ENCODE measurements at places on chromosomes 3 and 15.
A peak's percentile ranks its signal among the peaks of the same experiment; 100 is the strongest.

DNA sequence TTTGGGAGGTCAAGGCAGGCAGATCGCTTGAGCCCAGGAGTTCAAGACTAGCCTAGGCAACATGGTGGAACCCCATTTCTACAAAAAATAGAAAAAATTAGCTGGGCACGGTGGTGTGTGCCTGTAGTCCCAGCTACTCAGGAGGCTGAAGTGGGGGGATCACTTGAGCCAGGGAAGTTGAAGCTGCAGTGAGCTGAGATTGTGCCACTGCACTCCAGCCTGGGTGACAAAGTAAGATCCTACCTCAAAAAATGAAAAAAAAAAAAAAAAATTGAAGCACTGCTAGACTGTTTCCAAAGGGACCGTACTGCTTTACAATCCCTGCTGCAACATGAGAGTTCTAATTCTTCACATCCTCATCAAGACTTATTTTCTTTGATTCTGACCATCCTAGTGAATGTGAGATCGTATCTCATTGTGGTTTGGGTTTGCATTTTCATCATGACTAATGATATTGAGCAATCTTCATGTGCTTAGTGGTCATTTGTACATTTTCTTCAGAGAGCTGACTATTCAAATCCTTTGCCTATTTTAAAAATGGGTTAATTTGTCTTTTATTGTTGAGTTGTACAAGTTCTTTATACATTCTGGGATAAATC, 10.8 kb downstream of the CMTM8 start:
- DNase-seq, result no peak

GRCh38 chr15:45732662-45733061, 97.8 kb downstream of the SQOR start:
- no peak for DNase-seq

- DNase-seq, result peak; percentile 71
Observed at GRCh38 chr15:65832549-65833364, 36.5 kb upstream of the RAB11A start.

DNA sequence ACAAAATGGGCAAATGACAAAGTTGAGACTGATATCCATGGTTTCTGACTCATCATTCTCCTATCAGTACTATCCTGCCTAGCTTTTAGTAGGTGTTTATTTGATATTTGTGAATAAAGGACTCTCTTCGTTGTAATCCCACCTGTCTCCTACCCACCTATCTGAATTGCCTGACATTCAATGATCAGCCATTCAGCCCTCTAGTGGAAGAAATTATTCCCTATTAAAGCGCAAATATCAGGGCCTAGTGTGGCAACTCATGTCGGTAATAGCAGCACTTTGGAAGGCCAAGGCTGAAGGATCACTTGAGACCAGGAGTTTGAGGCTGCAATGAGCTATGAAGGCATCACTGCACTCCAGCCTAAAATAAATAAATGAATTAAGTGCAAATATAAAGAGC, 195.7 kb upstream of the SETMAR start:
- peak; percentile 7 for DNase-seq

GRCh38 chr3:42192334-42193200, 73.4 kb downstream of the CCK start:
- no peak for DNase-seq

- DNase-seq, result no peak
Observed at GRCh38 chr3:9183011-9183410, 66.4 kb downstream of the SRGAP3 start.

Measured in iPS DF 6.9 (cell line).